CD8-positive, alpha-beta memory T cell (primary cell): ENCODE measurements at places on chromosomes 7 and 10. TPM values are rescaled to one million over a fixed set of nuclear protein-coding genes. Genes with fewer than 3 reads are reported as not detected.

DNA sequence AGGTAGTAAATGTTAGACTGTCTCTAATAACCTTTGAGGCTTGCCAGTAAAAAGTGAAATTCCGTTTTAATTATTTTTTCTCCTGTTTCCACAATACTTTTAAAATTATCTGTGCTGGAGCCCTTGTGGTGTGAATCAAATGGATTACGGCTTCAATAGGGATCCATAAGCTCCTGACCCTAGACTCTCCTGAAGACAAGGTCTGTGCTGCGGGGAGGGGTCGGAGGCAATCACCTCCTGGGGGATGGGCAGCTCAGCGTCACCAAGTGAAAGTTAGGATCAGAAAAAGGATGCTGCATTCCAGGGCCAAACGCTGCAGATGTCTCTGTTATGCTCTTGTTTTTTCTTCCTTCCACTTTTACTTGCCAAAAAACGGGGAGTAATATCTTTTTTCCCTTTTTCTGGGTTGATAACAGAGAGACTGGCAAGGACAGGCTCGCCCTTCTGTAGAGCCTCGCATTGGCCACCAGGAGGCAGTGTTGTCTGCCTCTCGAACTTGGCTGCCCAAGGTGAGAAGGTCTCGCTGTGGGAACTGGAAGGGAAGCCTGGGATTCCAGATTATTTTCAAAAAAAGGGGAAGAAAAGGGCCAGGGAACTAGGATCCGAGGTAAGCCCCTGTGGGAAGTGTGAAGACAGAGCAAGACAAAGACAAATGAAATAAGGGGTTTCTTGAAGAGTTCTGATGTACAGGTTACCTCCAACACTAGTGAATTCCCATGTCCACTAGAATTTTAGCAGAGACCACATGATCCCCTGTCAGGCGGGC is 621.9 kb downstream of the ACTR3B start:
- no peak overlapping the region for H3K27ac ChIP-seq
- no peaks in the 10 kb centered on the region for H3K36me3 ChIP-seq
- H3K4me1 ChIP-seq, result no peaks in the 10 kb centered on the region
- H3K27me3 ChIP-seq, result no peaks in the 10 kb centered on the region

DNA sequence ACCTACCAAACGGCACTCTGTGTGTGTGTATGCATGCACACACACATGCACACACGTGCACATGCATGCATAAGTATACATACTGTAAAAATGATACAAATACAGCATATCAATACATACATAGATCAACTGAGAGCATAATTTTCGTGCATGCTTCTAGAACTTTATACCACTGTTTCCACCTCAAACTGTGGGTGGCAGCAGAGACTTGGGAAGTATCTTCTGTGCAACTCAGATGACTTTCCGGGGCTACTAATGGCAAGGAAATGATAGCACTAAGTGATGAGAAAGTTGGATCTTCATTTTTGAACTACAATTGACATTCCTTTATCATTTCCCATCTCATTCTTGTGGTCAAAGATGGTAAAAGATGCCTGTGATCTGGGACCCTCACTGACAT is 570.7 kb downstream of the REEP3 start:
- H3K27ac ChIP-seq, result no peak overlapping the region
- no peaks in the 10 kb centered on the region for H3K36me3 ChIP-seq
- DNase-seq, result no peak
- no peak overlapping the region for H3K4me3 ChIP-seq
- no peaks in the 10 kb centered on the region for H3K27me3 ChIP-seq
- H3K4me1 ChIP-seq, result no peaks in the 10 kb centered on the region

- no peak for DNase-seq
- peaks cover 56% of the 10 kb centered on the region for H3K4me1 ChIP-seq
These were observed 189.9 kb upstream of the KLF14 start for GRCh38 chr7:130923930-130924329.

PDZD7 gene
- total RNA-seq, result 0.31 TPM

OPALIN gene
- total RNA-seq, result not detected

FOXI2 gene
- total RNA-seq, result not detected
